ENCODE measurements at places on chromosomes 3 and 15. TPM values are rescaled to one million over a fixed set of nuclear protein-coding genes. Genes with fewer than 3 reads are reported as not detected.

Gene CAND2
- total RNA-seq: 3.1 TPM

Gene WDR93
- total RNA-seq: under 0.01 TPM

Gene TIGIT
- not detected for total RNA-seq

Gene LRRC28
- 14.5 TPM for total RNA-seq

Measured in smooth muscle cell of bladder (primary cell).